Bladder microvascular endothelial cell (primary cell): ENCODE measurements at places on chromosomes 1 and 21. TPM values are rescaled to one million over a fixed set of nuclear protein-coding genes. Genes with fewer than 3 reads are reported as not detected.

NUP210L gene
- 0.06 and 0.16 TPM in 2 replicates for total RNA-seq

NECTIN4 gene
- 0.31 and 0.32 TPM in 2 replicates for total RNA-seq

BCAN gene
- total RNA-seq: not detected in 2 replicates

VAMP4 gene
- total RNA-seq: 4.4 and 8.5 TPM in 2 replicates

FALEC gene
- total RNA-seq: not detected in 2 replicates
